ENCODE measurements at places on chromosomes 11 and 22.

DNA sequence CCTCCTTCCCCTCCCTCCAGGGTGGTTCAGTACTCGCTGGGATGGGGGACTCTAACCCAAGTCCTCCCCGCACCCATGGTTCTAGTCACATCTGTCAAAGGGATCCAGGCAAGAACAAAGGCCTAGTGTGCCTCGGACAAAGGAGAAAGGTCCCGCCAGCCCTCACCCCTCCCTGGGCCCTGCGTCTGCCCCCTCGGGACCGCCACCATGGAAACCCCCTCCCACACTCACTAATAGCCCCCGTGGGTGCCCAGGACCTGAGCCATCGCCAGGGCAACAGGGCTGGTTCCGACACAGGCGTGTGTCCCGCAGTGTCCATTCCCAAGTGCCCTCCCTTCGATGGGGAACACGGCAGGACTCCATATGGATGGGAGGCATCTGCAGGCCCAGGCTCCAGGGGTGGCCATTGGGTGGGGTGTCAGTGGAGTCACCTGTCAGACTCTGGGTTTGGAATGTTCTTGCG lies 5.1 kb upstream of the CARNS1 start:
- DNase-seq = no peak

DNA sequence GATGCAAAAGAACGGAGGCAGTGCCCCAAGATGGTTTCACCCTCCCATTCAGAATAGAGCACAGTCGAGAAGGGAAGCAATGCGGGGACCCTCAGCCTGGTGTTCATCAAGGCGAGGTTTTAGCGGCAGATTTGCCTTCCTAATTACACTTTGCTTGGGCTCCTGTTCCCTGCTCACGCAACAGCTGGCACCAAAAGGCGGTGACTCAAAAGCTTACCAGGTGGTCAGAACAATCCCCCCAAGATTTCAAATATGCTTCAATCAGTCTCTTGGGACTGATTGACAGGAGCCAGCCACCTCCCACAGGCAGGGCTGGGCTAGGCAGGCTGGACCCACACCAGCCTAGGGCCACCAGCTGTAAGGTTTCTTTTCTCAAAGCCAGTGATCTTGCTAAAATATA lies 14.2 kb downstream of the IGSF9B start:
- DNase-seq = no peak

DNA sequence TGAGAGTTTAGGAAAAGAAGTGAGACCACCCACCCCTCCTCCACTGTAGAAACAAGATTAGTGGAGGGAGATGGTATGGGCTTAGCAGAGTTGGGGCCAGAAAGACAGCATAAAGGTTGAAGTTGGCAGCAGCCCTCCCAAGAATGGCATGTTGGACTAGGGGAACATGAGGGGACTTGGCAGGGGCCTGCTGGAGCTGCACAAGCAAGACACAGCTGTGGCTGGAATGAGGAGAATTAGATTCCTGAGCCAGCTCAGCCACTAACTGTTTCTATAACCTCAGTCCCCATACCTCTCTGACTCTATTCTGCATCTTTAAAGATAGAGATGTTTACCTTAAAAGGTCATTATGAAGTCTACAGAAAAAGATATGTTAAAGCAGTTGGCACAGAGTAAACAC lies 13.2 kb downstream of the MAP6 start:
- no peak for DNase-seq

DNA sequence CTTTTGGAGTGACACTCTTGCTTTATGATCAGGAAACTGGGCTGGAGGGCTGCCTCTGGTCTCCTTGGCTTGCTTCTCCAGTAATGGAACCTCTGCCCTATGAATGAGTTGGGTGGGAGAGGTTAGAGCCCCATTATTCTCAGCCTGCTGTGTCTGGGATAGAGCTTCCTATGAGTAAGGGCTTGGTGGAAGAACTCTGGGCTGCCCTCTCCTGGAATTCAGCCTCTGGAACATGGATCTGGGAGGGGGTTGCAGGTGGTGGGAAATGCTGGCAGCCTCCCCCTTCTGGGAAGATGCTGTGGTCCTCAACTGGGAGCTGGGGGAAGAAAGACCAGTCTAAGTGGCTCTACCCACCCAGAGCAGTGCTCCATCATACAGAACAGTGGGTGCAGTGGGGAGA lies 81.8 kb upstream of the SYN3 start:
- DNase-seq = no peak

DNA sequence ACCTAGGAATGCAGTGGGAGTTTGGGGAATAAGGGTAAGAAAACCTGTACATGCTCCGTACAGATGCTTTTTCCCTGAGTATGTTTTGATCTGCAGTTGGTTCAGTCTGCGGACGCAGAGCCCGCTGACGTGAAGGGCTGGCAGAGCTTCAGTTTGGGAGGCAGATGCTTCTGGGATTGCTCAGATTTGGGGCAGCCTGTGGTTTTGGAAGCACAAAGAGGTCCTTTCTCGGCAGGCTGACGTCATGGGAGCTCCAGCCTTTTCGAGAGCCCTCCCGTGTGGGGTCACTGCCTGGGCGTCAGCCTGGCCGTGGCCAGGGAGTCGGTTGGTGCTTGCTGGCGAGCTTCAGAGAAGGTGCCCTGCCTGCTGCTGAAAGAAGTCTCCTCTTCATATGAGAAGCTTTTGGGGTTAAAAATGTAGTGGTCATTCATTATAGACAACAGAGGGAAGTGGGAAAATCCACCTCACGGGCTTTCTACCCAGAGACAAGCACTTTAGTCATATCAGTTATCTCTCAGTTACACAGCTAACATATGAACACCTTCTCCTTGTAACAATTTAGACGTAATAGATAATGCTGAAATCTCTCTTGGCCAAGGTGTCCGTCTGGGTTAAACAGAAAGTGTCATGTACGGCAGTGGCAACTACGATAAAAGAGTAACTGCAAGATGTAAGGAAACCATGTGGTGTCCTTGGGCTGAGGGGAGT lies 26.8 kb downstream of the TPCN2 start:
- no peak for DNase-seq

- DNase-seq = no peak
Measured at GRCh38 chr11:118438314-118438931, 2.1 kb downstream of the KMT2A start.

DNA sequence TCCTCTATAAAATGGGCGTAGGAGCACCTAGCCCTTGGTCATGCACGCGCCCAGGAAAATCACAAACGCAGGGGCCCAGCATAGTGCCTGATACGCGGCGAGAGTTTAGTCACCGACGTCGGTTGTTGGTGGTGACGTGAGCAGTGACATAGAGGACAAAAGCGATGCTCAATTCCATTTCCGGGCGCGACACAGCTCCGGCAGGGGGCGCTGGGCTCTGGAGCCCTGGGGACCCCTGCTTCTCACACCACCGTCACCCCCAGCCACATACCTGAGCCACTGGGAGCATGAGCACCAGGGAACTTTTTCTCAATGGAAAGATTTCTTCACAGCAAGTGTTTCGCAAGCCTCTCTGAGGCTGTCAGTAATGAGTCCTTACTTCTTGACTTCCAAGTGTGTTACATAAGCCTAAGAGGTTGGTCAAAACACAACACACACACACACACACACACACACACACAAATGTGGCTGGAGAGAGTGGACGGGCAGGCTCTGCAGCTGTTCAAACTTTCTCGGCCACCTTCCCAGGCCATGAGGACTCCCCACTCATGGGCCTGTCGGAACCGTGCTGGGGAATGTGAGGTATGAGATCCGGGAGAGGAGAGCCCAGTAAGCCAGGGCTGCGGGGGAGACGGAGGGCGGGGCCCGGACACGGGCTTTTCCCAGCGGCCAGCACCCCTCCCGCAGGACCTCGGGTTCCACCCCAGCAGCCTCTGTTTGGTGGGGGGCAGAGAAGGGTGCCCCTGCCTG lies 36.9 kb upstream of the LINC01488 start:
- no peak for DNase-seq

- no peak for DNase-seq
Measured at GRCh38 chr22:23511627-23512347, 68.3 kb downstream of the IGLL1 start.

- no peak for DNase-seq
Measured at GRCh38 chr22:24585927-24586546, 6.8 kb downstream of the LRRC75B start.

DNA sequence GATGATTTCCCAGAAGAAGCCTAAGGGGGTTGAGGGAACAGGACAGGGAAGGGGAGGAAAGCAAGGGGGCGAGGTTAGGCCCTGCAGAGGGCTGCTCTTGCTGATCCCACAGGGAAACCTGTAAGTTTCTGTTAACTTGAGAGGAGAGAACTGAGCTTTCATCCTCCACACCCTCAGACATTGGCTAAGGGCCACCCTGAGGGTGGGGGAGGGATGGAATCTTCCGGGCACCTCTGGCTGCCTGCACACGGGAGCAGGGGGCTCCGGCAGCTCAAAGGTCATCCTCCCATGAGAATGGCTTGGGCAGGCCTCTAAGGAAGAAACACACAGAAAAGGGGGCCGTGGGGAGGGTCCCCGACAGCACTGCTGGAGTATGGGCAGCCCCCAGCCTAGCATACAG lies 108.1 kb downstream of the TSPAN18 start:
- DNase-seq = no peak

GRCh38 chr22:46553189-46553588 lies 15.8 kb upstream of the CELSR1 start:
- no peak for DNase-seq

DNA sequence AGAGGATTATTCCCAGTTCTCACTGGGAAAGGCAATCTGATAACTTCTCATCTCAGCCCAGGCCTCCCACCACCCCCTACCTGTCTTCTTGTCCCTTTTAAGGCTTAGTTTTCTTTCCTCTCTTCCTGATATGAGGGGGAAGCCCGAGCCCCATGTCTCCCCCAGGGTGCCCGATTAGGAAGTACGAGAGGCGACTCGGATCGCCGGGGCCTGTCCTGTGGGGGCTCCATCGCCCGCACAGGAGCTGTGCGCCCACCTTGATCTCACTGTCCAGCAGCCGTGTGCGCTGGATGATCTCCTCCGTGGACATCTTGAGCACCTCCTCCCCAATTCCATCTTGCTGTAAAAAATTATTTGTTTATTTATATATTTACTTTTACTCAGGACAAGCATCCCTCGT lies 628 bp downstream of the PSMC3 start:
- DNase-seq = no peak

DNA sequence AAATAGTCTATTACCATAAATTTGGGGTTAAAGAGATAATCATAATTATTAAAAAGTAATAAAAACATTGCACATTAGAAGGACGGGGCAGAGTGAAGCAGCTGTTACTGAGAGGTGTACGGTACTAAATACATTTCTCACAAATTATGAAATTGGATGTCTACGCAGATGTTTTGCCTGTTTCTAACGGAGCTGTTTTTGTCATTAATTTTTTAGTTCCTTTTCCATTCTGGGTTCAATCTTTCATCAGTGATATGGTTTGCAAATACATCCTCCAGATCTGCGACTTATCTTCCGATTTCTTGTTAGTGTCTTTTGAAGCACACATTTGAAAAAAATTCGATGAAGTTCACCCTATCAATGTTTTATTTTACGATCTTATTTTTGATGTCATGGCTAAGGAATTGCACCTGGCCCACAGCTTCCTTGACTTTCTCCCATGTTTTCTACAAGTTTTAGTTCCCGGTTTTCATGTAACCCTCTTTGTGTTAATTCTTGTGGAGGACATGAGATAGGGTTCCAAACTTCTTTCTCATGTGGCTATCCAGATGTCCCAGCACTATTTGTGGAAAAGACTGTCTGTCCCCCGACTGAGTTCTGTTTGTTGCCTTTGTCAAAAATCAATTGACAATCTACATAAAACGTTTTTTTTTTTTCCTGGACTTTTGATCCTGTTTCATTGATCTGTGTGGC lies 21.3 kb upstream of the KRTAP5-6 start:
- no peak for DNase-seq

GRCh38 chr11:133081020-133081419 lies 451.3 kb downstream of the OPCML start:
- DNase-seq = no peak

- no peak for DNase-seq
Measured at GRCh38 chr22:32660292-32660691, 141.2 kb upstream of the TIMP3 start.

DNA sequence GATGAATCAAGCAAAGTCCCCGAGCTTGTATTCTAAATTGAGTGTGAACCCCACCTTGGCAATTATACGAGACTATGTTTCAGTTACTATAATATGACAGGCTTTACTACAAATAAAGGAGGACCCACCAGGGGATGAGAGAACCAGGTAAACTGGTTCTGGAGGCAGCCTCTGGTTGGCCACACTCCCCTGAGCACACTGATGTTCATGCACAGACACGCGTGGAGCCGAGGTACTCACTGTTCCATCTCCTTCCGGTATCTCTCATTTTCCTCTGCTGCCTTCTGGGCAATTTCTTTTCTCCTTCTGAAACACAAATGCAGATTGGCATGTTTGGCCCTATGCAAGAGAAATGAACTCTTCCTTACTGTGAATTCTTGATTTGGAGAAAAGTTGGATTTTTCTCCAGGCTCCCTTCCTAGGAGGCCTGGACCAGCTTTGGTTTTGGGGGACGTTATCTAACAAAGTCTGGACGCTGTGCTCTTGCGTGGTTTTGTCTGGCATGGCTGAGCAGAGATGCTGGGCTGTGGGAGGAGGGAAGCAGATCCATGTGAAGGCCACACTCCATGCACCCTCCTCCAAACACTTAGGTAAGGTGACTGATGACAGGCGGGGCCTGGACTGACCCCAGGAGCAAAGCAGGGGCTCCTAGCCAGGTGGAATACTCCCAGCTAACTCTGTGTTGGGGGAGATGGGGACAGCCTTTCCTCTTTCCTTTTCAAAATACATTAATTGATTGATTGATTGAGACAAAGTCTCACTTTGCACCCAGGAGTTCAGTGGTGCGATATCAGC lies 22.9 kb downstream of the USH1C start:
- DNase-seq = no peak

GRCh38 chr11:94794287-94795168 lies 26.4 kb downstream of the AMOTL1 start:
- no peak for DNase-seq

- DNase-seq = no peak
Measured at GRCh38 chr22:24460418-24461089, 33.2 kb downstream of the ADORA2A start.

DNA sequence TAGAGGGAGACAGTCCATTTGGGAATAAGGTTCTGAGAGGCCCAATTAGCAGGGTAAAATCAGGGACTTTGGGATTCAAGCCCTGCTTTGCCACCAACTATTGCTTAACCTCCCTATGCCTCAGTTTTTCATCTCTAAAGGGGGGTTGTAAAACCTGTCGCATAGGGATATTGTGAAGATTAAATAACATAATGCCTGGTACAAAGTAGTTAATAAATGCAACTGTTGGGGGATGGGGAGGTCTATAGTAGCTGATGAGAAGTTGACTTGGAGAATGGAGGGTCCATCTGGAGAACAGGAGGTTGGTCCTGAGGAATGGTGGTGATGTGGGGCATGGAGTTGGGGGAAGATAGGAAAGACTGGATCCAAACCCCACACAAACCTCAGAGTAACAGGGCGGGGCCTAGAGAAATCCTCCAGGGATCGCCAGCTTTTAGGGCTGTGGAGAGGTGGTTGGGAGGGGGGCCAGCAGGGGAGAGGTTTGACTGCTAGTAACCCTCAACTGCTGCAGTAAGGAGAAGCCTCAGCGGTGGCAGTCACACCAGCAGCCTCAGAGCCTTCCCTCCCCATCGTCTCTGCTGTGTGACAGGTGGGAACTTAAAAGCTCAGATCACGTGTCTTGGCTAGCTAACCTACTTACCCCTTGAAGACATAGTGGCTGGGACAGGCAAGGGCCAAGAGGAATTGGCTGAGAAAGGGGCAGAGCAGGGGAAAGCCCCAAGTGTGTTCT lies 1.1 kb upstream of the ABCG4 start:
- no peak for DNase-seq

Measured in DMS 273 treated with DMSO at 0.1 percent for 48 hours (cell line).